AG08395 (cell line): ENCODE measurements at places on chromosomes 5 and 9.
A peak's percentile ranks its signal among the peaks of the same experiment; 100 is the strongest.

- DNase-seq: peak; percentile 24
Observed at GRCh38 chr5:15495026-15495425, 5.0 kb upstream of the FBXL7 start.

- peak; percentile 85 for DNase-seq
Observed at GRCh38 chr5:149837680-149838269, 106.8 kb downstream of the PDE6A start.

GRCh38 chr5:115480271-115480670 is 64.3 kb downstream of the FEM1C start:
- no peak for DNase-seq

DNA sequence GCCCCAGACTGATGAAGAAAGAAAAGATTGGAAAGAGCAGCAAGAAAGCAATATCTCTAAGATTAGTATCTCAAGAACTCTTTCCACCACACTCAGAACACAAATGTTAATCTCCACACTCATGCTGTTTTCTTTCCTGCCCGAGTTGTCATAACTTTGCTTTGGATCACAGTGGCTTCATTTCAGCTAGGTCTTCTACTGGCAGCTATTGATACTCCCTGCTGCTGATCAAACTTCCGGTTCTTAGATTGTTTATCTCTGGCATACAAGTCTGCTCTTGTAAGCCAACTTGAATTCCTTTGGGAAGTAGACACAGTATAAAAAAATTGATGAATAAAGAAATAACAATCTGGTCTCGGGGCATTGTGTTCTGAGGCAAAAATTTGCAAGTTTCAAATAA is 77.7 kb upstream of the SPEF2 start:
- DNase-seq: no peak
